ENCODE measurements at places on chromosomes 7 and 10.

GRCh38 chr7:66500087-66500486, 128.6 kb upstream of the KCTD7 start:
- DNase-seq: no peak

DNA sequence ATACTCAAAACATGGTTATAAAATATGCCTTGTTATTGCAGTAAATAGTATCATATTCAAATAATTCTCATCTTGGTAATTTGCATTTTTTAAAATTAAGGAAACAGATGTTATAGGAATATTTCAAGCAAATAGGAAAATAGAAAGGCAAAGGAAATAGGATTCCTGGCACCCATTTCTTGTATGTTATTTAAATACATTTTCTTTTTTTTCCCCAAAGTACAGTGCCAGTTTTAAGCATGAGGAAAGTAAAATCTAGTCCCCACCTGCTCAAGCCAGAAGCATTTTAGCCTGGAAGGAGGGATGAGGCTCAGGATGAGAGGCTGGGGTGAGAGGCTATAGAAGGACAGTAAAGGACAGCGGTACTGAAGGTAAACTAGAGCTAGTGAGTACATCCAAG, 38.1 kb downstream of the GNAT3 start:
- DNase-seq: no peak

GRCh38 chr7:154744256-154744860, 258.6 kb downstream of the PAXIP1 start:
- DNase-seq: peak; percentile 34

DNA sequence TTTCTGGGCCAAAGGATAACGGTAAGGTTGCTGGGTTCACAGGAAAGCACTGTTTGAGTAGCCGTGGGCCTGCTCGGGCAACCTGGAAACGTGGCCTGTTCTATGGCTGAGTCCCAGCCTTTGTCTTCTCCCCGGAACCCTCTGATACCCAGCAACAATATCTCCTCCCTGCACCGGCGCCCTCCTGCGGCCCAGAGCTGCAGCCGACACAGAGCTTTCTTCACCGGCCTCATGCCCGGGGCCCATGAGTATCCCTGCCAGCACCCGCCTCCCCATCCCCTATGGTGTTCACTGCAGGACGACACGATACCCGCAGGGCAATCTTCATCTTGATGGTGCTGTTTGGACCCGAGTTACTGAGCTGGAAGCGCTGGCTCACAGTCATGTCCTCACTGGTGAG, 38.6 kb upstream of the NCAPG2 start:
- no peak for DNase-seq

- DNase-seq: no peak
These were observed 181.7 kb downstream of the TCF7L2 start for GRCh38 chr10:113131613-113132261.

- no peak for DNase-seq
These were observed 20.9 kb downstream of the AKR1D1 start for GRCh38 chr7:138097064-138097741.

DNA sequence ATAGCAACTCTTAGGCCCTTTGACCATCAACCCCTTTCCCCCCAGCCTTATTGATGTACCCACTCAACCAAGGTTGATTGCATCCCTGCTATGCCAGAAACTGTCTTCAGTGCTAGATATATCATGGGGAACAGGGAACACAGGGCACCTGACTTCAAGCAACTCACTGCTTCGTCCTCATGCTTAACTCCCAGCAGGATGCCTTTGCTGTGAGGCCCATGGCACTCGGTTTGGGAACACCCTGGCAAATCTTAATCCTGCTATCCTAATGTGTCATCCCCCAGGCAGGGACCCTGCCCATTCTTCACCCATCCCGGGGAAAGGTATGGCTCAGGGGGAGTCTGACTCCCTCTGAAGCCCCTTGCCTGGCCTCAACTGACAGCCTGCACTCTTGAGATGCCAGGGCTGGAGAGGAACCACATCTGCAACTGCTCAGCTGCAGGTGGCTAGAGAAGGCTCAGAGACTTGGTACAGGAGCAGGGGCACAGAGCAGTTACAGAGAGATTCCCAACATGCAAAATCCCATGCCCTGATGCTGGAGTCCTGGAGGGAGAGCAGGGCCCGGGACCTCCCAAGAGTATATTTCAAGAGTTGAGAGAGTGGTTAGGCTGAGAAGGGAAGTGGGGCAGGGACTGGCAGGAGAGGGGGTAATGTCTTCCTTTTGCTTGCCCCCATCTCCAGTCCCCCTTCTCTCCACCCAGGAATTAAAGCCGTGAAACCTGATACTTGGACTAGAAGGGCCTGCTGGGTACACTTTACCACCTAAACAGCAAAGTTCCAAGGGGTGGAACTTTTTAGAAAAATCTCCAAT, 2.4 kb upstream of the UNC5B start:
- DNase-seq: no peak

GRCh38 chr10:60569681-60570080, 180.0 kb upstream of the ANK3 start:
- DNase-seq: no peak

- DNase-seq: no peak
These were observed 10.8 kb upstream of the SLC25A28 start for GRCh38 chr10:99630991-99631390.

DNA sequence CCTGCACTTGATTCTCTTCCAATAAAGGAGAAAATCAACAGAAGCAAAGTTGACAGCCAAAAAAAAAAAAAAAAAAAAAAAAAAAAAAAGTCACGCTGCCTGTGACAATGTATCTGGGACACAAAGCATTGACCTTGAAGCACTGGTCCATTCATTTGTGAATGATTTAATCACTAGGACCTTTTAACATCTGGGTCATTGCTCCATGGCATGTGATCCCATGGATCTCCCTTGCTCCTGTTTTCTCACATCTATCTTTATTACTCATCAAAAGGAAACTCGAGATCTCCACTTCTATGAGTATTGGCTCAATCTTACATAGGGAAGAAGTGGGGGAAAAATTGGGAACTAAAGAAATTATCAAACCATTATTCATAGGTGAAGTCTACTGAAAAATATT, 89.6 kb upstream of the SMIM30 start:
- no peak for DNase-seq

- DNase-seq: no peak
These were observed 230.7 kb upstream of the DKK1 start for GRCh38 chr10:52083422-52083821.

GRCh38 chr10:3578159-3578558, 206.8 kb downstream of the KLF6 start:
- no peak for DNase-seq

DNA sequence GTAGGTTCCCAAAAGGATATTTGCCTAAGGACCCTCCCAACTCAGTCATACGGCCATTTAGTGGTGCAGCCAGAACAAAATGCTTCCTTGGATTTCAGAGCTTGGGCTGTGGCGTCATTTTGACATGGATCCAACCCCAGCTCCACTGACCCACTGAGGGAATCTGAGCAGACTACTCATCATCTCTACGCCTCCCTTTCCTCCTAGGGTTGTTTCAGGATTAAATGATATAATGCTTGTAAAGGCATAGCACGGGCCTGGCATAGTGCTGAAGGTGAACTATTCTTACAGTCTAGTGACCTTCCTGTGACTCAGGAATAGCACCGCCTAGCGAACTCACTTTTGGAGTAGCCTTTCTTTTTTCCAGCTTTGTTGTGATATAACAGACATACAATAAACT, 70.3 kb upstream of the LOXL4 start:
- DNase-seq: no peak

DNA sequence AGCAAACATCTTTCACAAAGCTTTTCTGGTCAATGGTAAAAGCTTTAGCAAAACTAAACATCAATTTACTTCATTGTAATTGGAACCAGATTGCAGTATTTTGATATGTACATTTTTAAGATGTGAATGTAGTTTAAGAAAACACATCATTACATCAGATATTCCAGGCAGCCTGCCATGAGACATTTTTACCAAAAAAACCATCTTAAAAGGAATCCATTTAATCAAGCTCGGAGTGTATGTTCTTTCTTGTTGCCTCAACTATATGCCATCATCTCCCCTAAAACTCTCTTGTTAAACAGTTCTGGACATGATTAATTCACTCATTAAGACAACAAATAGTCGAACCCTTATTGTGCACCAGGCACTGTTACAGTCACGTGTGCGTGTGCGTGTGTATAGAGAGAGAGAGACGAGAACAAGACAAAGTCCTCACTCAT, 97.5 kb downstream of the UBE2H start:
- no peak for DNase-seq

GRCh38 chr7:5476001-5476400, 52.4 kb upstream of the TNRC18 start:
- no peak for DNase-seq

GRCh38 chr10:13945390-13946208, 358.8 kb downstream of the PRPF18 start:
- no peak for DNase-seq

- no peak for DNase-seq
These were observed 131.7 kb upstream of the HDAC9 start for GRCh38 chr7:18363751-18364380.

DNA sequence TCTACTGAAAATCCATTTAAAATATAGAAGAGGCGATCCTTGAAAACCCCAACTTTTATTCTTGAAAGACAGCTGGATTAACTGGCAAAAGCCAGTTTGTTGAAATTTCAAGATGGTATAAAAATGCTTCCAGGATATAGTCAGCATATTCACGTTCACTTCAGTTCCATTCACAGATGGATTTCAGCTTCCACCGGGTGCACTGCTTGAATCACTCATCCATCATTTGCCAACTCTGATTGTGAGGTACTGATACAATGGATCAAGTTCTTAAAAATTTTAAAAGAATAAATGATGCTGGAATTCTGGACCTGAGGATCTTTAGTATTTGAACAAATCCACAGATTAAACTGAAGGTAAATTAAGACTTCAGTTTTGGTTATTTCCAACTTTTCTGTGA, 2.4 kb downstream of the PURB start:
- DNase-seq: no peak

DNA sequence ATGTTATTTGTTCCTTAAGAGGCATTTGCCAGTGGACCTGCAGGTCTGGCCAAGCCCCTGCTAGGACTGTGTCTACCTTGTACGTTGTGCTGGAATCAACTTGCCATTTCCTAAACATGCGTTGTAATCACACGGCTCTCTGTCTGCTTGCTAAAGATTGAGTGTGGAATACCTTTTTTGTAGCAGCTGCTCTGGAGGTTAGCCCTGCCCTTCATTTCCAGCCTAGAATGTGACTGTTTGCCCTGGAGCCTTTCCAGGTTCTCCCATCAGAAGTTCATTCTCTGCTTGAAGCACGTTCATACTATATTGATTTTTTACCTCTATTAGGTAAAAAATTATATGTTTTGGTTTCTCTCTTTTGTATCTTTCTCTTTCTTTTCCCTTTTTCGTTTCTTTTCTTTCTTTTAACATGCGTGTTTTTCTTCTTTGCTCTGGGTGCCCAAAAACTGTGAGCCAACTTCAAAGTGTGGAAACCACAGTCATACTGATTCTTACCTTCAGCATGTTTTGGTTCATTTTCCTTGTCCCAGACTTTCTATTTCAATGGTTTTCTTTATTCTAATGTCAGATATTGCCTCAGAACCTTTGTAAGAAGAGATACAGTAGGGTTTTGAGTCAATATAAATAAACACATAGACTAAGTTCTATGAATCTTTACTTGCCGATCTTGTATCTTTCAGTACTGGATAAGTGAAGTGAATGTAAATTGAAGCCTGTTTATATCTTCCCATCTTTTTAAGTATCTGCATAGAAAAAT, 111.9 kb upstream of the RPA3 start:
- DNase-seq: peak; percentile 88

- DNase-seq: no peak
These were observed 187.9 kb downstream of the DPY19L1 start for GRCh38 chr7:34849163-34849960.

GRCh38 chr7:152392254-152392653, 43.5 kb downstream of the KMT2C start:
- no peak for DNase-seq

DNA sequence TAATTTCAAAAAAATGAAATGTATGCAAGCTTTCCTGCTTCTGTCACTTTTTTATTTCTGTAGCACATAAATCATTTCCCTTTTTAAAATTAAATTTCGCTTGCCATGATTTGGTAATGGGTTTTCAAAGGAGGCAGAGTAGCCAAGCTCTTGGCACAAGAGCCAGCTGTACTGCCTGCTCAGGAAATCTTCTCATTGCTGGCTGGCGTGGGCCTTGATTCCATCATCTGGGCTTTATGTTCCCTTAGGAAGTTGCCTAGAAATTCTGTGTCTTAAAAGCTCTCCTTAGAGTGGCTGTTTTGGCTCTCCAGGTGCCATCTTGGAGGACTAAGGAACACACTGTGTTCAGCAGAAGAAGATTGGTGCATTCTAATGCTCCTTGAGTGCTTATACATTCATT, 107.4 kb downstream of the ARID5B start:
- DNase-seq: no peak

- DNase-seq: no peak
These were observed 19.8 kb downstream of the PIK3AP1 start for GRCh38 chr10:96700374-96701099.

GRCh38 chr10:19077276-19077675, 28.7 kb downstream of the MALRD1 start:
- DNase-seq: no peak

- no peak for DNase-seq
These were observed 1066.5 kb downstream of the SORCS3 start for GRCh38 chr10:105707603-105708002.

GRCh38 chr7:2864999-2865670, 21.0 kb upstream of the GNA12 start:
- DNase-seq: peak; percentile 53

All from NCI-H1092 (cell line).